ENCODE measurements at places on chromosomes 3 and 15. TPM values are rescaled to one million over a fixed set of nuclear protein-coding genes. Genes with fewer than 3 reads are reported as not detected.

Gene KNL1
- total RNA-seq: 3.5 TPM

DNA sequence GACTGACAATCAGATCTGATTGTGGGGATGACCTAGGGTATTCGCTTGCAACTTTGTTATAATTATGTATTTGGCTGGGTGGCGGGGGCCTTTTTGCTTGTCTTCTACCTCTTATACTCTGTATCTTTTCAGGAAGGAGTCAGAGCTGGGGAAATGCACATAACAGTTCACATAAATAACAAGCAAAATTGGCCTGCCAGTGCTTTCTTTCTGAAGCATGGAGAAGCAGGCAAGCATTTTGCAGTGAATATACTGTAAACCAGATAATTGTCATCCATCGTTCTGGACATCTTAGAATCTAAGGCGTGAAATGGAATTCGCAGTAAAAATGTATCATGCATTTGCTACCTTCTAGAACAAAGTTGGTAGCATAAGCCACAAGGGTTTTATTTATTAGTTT lies 227.6 kb downstream of the CLSTN2 start:
- DNase-seq: no peak

- no peak for DNase-seq
Measured at GRCh38 chr3:42829083-42829627, 19.9 kb downstream of the ACKR2 start.

- no peak for DNase-seq
Measured at GRCh38 chr3:56366641-56367162, 101.6 kb downstream of the ERC2 start.

DNA sequence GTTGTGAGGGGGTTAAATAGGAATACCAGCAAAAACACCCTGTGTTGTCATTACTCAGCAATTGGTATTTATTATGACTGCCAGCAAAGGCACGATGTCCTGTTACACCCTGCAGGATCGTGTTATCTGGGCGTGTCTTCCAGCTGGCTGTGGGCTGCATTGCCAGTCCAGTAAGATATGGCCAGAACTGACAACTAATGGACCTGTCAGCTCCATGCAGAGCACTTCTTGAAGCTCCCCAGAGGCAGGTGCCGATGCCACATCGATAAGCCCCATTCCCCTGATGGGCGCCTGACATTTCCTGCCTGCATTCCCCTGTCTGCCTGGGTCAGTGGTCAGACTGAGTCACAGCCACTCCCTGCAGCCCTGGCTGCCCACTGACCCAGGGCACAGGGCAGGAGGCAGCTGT lies 79.7 kb upstream of the RASGRF1 start:
- no peak for DNase-seq
